H7 (cell line): ENCODE measurements at places on chromosomes 1 and 21.
A peak's percentile ranks its signal among the peaks of the same experiment; 100 is the strongest.

DNA sequence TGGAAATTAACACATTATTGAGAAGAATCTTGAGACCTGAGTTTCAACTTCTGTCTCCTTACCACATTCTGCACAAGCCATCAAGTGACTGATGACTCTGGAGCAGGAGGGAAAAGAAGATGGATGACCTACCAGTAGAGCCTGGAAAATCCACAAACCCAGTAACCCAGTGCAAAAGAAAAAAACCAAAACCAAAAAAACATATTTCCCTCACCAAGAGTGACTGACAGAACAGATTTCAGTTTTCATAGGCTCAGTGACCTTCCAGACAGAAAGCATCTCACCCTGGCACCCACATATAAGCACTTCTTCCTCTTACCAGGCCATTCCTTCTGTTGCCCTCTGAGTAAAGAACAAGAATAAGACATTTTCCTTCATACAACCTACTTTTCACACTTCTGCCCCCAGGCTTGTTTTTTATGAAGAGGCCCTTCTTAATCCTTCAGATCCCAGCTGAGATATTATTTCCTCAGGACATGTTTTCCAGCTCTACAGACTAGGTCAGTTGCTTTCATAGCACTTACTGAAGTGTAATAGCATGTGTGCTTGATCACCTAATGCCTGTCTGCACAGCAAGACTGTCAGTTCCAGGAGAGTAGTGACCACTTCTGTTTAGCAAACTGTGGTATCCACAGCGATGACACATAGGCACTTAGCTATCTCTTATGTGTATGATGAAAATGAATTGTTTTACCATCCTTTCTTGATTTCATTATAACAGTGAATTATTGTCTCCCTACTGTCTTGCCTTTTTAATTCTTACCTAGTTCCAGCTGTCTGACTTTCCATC, 4.0 kb downstream of the TSACC start:
- DNase-seq, result no peak

DNA sequence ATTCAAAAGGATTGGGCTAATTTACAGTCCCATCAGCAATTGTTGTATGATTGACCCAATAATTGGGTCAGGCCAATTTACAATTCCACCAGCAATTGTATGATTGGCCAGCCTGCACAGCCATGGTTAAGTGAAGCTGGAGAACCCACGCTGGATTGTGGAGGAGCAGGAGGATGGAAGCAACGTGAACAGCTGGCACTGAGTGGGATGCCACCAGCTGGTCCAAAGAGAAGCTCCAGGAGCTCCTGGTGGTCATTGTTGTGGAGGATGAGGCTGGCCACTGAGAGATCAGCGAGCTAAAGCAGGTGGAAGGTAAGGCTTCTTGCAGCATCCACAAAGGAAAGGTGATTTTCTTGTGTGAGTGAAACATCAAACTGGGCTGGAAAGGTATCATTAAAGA, 23.2 kb upstream of the EFCAB14 start:
- DNase-seq, result no peak

GRCh38 chr1:10632691-10633090, 157.9 kb downstream of the PEX14 start:
- peak; percentile 87 for DNase-seq

GRCh38 chr1:229570891-229571516, 12.5 kb upstream of the ABCB10 start:
- DNase-seq, result no peak

- no peak for DNase-seq
Observed at GRCh38 chr1:169103002-169103401, 3.5 kb upstream of the ATP1B1 start.

DNA sequence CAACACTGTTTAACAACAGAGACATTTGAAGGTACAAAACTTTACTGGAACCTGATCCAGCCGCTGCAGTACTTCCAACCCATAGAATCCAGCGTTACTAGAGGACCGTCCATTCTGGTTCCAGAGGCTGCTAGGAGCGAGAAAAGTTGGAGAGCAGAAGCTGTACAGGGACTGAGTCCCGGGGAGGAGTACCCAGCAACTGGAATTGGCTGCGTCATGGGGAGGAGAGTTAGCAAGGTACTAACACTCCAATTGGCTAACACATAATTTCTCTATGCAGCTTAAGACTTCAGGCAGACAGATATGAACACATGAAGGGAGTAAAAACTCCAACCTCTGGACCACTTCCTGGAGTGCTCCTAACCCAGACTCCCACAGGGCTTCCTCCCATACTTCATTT, 2.1 kb upstream of the QSOX1 start:
- DNase-seq, result no peak

DNA sequence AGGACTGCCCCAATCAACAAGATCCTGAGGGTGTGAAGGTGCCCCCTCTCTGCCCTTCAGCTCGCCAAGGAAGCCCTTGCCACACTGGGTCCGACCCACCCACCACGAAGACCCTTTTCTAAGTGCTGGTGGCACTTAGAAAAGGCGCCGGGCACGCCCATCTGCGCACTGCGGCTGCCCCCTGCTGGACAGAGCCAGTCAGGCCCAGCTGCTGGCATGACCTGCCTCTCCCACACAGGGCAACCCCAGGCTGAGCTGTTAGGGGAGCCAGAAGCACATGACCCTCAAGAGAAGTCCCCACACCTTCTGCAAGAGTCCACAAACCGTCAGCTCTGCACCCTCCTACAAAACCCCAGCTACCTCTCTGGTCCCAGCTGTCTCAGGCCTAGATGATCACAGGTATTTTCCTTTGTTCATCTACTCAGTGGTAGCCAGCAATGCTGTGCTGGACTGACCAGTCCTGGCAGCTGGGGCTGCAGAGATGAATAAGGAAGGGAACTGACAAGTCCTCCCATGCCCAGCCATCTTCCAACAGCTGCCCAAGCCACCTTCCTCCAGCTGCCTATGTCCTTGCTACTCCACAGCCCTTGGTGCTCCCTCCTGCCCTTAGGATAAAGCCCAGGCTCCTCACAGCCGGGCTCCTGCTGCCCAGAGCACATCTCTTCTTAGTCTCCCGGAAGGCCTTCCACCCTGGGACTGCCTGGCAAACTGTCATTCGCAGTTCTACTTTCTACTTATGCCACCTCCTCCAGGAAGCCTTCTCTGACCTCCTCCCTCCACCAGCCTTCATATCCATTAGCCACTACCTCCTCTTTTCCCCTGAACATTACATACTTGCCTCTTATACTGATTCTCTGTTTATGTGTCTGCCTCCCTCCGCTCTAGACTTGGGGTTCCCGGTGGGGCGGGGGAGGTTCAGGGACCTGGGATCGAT, 39.8 kb upstream of the ZC3H12A start:
- DNase-seq, result peak; percentile 93

- DNase-seq, result no peak
Observed at GRCh38 chr21:41926807-41927171, 27.0 kb downstream of the C2CD2 start.

DNA sequence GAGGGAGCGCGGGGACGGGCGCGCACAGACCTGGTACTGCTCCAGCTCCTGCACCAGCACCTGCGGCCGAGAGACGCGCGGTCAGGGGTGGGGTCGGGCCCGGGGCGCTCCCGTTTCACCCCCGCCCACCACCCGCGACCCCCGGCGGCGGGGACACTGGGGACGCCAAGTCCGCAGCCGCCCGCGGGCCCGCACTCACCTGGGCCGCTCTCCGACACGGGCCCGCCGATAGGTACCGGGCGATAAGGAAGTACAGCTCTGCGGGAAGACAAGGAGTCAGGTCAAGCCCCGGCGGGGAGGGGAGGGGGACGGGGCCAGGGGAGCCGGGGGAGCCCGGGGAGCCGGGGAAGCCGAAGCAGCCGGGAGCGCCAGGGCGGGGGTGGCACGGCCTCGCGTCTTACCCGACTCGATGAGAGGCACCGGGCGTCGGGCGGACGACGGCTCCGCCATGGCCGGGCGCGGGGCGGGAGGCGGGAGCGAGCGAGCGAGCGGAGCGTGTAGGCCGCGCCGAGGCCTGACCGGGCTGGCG, 326 bp downstream of the BRWD1 start:
- peak; percentile 84 for DNase-seq

DNA sequence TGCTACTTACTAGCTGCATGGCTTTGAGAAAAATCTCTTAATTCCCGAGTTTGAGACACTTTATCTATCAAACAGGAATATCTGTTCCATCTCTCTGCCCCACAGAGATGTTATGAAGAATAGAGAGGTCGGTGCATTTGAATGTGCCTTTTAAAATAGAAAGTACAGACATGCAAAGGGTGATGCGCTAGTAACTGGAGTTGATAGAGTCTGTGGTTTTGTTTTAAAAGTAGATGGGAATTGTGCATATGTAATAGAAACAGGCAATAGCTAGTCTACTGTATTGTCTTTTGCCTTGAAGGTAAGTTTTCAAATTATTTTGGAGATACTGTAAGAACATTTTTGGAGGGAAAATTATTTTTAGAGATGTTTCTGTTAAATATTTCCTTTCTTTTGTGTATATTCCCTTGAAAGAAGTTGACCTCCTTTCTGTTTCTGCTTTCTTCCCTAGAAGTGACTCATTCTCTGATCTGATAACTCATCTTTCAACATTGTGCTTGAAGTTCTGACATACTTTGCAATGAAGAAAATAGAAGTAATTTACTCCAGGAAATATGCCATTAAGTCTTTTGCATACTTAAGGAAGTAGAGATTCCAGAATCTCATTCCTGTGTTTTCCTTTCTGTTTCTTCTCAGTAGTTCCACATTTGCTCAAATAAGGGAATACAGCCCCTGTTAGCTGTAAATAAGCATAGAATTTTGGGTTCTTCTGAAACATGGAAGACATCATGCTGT, 151.6 kb downstream of the SDCCAG8 start:
- no peak for DNase-seq

DNA sequence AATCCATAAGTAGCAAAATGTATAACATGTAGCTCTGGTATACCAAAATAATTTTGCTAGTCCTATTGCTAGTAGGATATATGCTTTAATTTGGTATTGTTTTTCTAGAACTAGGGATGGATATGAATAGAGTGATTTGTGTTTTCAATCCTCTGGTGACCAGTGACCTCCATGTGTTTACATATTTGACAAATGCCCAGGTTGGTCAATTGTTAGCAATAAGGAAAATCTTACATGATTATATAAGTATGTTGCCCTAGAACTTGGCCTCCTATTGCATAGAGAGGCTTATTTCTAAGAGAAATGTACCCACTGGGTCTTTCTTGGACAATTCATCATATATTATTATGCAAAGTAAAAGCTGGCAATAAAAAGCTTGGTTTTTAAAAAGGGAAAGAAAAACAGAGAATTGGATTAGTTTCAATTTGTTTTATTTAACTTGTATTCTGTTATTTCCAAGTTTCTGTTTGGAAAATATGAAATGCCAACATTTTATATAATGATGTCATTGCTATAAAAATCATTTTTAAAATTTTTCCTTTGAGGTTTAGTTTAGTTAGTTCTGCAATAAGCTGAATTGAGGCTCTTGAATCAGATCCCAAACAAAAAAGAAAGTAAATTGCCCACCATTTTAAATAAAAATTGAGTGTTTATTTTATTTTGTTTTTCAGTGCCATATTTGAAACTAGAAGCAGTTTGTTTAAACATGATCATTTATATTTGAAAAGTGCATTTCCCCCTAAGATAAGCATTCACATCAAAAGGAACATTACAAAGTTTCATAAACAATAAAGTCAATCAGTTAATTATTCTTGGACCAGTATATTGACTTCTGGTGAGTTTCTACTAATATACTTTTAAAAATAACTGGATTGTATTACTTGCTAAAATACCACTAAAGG, 210.9 kb downstream of the ZC3H11B start:
- no peak for DNase-seq

- DNase-seq, result peak; percentile 75
Observed at GRCh38 chr1:156691665-156692440, 13.5 kb downstream of the CRABP2 start.

DNA sequence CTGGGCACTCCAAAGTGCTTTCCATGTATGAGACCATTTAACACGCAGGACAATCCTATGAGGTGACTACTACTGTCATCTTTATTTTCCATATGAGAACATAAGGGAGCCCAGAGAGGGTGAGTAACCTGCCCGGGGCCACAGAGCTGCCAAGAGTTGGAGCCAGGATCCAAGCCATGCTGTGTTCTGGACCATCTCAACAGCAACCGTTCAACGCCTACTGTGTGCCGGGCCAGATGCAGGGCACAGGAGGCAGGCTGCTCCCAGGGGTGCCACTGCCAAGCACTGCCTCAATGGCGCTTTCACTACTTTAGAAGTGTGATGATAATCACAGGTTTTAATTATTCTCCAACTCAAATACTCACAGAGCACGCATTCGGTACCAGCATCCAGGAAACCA, 3.8 kb downstream of the ALDH4A1 start:
- no peak for DNase-seq

DNA sequence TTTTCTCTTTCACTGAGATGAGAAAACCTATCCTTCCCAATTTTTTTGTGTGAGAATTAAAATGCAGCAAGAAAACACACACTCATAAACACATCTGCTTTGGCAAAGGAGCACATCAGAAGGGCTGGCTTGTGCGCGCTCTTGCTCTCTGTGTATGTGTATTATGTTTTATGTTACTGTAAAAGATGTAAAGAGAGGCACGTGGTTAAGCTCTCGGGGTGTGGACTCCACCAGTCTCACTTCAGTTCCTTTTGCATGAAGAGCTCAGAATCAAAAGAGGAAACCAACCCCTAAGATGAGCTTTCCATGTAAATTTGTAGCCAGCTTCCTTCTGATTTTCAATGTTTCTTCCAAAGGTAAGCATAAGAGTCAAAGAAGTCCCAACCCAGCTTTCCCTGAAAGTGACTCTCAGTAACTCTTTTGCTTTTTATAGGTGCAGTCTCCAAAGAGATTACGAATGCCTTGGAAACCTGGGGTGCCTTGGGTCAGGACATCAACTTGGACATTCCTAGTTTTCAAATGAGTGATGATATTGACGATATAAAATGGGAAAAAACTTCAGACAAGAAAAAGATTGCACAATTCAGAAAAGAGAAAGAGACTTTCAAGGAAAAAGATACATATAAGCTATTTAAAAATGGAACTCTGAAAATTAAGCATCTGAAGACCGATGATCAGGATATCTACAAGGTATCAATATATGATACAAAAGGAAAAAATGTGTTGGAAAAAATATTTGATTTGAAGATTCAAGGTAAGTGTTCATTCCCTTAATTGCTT, at the start of gene CD2:
Gene CD2 (plus strand): TSS at position 233 of the 780 bp plus-strand sequence. CDS start 63 bp downstream, at position 296.
- no peak for DNase-seq
